Naive B cell (primary cell): ENCODE measurements at places on chromosomes 16 and 17.

GRCh38 chr17:1183171-1183873 is 3.5 kb upstream of the ABR start:
- DNase-seq: peak; percentile 62

DNA sequence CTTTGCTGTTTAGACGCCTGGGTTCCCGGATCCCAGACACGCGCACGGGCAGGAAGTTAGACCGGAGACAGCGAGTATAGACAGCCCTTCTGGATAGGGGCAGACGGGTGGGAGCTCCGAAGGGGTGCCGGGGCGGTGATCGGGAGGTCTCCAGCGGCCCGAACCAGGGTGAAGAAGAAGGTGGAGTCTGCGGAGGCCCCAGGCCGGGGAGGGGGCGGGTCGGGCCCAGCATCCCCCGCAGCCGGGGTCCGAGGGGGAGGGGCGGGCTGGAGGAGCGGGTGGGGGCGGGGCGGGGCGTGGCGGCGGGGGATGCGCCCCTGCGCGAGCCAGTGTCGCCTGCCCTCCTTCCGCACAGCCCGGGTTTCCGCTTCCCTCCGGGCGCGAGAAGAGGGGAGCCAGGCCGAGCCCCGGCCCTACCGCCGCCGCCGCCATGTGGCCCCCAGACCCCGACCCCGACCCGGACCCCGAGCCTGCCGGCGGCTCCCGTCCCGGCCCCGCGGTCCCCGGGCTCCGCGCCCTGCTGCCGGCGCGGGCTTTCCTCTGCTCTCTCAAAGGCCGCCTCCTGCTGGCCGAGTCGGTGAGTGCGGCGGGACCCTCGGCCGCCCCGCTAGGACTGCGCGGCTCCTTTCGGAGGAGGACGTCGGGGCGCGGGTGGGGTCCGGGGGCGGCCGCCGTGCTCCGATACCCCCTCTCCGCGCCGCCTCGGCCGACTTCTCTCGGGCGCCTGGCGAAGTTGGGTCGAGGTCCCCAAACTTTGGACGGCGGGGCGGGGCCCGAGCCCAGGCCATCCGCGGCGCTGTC is at the start of gene CMTM3:
Gene CMTM3 (plus strand): TSS at position 329 of the 801 bp plus-strand sequence. CDS start 102 bp downstream, at position 431.
- DNase-seq: peak; percentile 66

DNA sequence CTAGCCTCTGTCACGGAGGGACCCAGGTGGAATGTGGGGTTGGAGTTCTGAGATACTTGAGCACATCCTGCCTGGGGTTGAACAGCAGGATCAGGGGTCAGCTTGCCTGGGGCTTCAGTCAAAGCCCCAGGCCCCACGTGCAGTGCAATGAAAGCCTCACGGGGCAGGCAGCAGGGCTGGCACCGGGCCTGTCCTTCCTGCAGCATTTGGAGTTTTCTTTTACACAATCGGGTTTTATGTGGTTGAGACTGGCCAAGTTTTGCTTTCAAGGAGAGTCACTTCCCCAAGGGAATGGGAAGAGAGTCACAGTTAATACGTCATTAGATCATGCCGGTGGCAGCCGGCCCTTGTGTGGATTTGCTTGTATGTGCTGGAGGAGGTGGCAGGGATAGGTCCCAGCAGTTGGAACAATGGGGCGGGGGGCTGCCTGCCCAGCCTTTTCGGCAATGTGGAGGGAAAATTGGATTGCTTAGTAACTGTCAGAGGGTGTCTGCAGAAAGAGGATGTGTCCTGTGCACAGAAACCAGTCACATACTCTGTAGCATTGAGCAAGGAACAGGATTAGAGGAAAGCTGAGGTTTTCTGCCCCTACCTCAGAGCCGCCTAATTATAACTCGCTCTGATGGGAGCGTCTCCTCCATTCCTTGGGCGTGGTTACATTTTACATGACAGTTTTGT is 4.5 kb downstream of the RMI2 start:
- no peak for DNase-seq

GRCh38 chr16:29901607-29901945 is 1.3 kb downstream of the ASPHD1 start:
- no peak for DNase-seq

DNA sequence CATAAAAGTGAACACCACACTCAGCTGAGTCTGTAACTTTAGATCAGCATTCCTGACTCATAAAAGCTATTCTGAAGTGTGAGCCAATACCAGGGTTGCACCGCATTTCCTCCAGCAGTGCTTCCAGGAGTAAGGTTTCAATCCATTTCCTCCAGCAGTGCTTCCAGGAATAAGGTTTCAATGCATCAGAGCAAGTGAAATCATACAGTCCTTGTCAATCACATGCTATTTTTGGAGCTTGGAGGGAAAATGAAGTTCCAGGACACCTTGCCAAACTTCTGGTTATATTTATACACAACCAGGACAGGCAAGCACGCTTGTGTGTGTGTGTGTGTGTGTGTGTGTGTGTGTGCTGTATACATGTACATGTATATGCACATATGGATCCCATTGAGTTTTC is 327.6 kb downstream of the GRIN2A start:
- DNase-seq: no peak

- no peak for DNase-seq
These were observed 4.8 kb downstream of the RNF213 start for GRCh38 chr17:80265205-80266068.

GRCh38 chr17:73895157-73895556 is 250.9 kb upstream of the SDK2 start:
- no peak for DNase-seq

- no peak for DNase-seq
These were observed 76.6 kb downstream of the GNAO1 start for GRCh38 chr16:56267888-56268287.

DNA sequence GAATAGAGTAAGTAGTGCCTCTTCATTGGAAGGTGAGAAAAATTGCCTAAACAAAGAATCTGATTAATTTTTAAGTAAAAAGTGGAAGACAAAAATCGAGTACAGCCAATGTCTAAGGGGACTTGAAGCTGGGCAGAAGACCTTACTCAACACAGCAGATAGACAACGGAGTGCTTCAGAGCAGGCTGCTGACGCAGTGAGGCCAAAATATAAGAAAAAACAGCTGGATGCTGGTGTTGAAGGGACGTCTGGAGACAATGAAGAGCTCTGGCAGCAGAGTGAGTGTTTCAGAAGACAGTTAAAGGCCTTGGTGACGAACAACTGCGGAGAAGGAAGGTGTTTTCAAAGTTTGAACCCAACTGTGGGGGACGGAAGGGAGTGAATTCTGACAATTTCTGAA is 169.8 kb downstream of the MRTFB start:
- DNase-seq: no peak

DNA sequence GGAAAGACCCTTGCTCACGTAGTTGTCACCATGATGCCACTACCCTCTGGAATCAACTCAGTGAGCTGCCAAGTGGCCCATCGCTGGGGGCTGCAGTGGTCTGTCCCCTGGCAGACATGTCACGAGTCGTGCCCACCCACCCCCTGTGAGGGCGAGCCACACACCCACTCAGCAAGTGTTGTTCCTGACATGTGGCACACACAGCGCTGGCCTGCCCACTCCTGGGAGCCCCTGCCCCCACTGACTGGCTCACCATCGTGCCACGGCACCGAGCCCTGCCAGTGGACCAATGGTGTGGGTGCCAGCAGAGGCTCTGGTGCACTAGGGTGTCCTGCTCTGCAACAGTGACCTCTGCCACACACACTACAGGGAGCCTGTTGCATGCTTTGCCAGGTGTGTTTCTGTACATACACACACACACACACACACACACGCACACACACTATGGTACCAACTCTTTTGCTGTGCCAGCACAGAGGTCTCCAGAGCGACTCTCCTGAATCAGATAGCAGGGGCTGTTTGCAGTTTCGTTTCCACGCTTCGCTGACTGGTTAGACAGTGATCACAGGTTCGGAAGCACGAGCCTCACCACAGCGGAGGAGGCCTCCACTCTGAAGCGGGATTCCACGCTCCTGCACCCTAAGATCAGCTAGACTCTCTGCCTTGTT is 7.7 kb downstream of the RTN4RL1 start:
- DNase-seq: no peak

GRCh38 chr17:40068584-40068916 is 5.8 kb downstream of the THRA start:
- DNase-seq: no peak

DNA sequence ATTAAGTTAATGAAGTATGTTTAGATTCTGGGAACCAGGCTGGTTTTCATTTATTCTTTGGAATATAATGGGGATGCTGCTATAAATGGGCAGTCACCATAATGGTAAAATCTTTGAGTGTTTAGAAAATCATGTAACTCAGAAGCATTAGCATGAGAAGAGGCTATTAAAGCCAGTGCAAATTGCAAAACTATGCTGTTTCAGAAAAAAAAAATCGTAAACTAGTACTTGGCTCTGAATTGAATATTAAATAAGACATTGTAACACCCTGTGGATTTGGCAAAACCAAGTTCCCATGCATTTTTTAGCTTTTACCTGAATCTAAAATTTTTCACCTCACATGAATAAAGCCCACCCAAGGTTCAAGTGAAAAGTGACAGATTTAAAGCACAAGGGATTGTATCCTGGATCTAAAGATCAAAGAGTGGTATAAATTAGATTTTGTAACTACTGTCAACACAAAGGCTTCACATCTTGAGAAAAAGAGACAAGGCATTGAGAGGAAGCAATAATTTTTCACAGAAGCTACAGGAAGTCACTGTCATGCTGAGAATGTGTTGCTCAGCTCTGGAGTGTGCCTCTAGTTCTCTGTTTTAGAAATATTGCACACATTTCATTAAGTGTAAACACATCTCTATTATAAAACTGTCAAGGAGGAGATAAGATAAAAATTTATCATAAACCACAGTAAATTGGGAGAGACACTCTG is 142.2 kb downstream of the ABCA8 start:
- DNase-seq: no peak

DNA sequence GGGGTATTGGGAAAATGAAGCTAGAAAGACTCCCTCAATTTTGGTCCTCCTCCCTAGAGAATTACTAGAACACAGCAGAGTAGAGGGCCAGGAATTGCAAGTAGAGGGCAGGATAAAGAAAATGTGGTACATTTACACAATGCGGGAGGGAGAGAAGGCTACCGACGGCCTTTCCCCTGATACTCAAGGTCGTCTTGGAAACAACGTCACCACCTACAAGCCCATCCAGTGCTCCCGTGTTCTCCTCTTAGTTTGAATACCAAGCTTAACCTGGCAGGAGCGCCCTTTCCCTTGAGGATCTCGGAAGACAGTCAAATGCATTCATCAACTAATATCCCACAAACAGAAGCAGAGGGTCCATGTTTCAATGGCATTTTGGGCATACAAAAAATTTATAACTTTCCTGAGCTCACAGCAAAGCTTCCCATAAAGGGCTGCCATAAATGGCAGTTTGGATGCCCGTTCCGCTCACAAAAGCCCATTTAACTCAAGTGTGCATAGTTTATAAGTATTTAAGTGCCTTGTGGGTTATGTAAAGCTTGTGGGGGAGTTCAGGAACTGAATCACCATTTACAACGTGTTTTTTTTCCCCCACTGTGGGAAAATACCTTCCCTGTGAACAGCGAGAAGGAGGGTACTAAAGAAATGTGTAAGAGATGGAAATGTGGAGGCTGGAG is 414.6 kb downstream of the SLC39A11 start:
- no peak for DNase-seq

DNA sequence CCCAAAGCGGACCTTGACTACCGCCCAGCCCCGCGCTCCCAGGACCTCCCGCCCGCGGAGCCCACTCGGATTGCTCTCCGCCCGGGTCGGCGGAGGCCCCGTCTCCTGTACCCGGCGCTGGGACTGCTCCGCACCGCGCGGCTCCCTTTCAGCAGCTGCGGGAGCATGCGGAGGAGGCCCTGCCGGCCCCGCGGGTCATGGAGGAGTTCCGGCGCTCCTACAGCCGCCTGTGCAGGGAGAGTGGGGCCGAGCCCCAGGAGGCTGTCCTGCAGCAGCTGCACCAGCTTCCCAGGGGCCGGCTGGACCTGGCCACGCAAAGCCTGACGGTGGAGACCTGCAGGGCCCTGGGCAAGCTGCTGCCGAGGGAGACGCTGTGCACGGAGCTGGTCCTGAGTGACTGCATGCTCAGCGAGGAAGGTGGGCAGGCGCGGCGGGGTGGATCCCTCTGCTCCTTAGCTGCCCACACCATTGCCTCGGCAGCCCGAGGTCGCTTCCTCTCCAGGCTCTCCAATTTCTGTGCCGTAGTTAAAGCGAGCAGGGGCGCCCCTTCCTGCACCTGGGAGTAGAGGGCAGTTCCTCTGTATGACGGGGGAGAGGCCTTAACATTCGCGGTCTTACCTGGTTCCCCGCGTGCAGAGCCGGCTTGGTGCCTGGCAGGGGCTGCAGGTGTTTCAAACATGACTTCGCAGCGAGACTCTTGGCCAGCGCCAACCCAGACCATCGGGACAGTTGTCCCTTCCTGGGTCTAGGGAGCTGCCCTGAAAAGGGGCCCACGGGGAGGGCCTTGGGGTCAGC is 539 bp downstream of the LRRC45 start:
- no peak for DNase-seq

DNA sequence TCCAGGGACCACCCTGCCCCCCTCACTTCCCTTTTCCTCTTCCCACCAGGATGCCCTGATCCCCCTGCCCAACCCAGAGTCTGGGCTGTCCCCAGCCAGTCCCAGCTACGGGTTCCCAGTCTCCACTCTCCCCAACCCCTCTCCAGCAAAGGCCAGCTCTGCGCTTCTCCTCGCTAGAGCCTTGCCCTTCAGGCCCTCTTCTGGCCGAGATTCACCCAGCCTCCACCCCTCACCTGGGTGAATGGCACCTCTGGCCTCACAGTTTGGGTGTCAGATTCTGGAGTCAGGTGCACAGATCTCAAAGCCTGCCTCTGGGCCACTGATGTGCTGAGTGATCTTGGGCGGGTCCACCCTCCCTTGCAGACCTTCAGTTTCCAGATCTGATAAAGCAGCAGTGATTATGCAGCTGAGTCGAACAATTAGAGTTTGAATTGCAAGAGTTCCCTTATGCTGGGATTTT is 185.6 kb upstream of the TNRC6C start:
- no peak for DNase-seq

GRCh38 chr16:35748621-35749252 is 2289.3 kb downstream of the TP53TG3F start:
- DNase-seq: no peak

DNA sequence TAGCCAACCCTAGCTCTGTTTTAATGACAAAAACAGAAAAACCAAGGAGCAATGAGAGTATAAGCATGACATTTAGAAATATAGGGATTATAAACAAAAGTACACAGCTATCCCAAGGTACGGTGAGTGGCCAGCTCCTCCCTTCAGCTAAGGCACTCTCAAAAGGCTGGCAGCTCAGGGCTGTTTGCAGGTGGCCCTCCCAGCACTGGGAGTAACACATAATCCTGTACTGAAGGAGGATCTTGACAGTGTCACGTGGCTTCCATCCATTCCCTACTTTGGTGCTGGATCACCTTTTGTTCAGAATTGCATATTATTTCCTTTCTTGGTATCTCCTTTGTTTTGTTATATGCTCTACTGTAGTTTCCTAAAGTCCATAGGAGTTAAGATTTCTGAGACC is 500.8 kb downstream of the KCNJ18 start:
- DNase-seq: no peak

DNA sequence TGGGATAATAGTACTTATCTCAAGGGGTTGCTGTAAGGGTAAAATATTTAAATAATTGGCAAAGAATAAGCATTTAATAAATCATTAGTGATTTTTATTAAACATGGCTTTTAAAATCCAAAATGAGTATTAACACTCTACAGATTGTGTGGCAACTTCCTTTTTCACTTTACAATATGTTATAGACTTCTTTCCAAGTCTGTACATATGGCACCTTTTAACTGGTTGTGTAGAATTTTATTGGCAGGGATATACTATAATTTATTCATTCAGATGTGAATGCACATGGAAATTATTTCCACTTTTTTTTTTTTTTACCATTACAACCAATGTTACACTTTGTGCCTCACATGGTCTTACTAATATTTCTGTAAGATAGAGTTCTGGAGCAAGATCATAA is 15.7 kb upstream of the NLRP1 start:
- no peak for DNase-seq

- no peak for DNase-seq
These were observed 6.5 kb upstream of the KLHL36 start for GRCh38 chr16:84641643-84642358.
